ENCODE measurements at places on chromosomes 4 and X. TPM values are rescaled to one million over a fixed set of nuclear protein-coding genes. Genes with fewer than 3 reads are reported as not detected.
A peak's percentile ranks its signal among the peaks of the same experiment; 100 is the strongest.

INTS6L gene
- 7.2 TPM for total RNA-seq

- DNase-seq, result no peak
- H3K27me3 ChIP-seq, result no peaks in the 10 kb centered on the region
- no peaks in the 10 kb centered on the region for H3K4me1 ChIP-seq
- no peak overlapping the region for H3K4me3 ChIP-seq
Measured at GRCh38 chrX:3743801-3744439, 30.5 kb upstream of the PRKX start.

DNA sequence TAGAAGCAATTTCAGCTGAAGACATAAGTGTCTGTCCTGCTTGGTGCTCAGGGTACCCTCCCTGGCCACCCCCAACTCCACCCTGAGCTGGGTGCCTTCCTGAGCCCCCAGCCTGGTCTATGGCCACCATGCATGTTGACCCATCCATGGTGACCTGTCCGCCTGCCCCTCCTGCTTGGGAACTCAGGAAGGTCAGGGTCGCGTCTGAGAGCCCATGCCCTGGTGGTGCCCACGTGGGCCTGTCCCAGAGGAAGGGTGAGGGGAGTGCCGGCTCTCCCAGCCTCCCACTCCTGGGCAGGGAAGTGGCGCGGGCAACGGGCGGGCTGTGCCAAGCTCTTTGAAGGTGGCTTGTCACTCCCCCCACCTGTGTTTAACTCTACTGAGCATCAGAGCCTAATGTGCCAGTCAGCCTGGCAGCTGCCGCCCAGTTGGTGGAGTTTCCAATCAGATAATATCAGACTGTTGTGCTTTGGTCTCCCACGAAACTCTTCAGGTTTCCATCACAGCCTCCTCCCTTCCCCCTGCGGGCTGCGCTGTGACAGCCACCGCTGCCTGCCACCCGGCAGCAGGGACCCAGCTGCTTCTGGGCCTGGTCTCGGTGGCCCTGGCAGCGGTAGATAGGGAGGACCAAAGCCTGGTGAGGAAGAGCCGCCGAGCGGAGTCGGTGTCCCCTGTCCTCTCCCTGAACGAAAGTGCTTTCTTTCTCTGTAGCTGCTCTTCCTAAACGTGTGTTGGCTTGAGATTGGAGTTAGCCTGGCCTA is 4.8 kb downstream of the SH3BP2 start:
- DNase-seq, result peak; percentile 82
- H3K36me3 ChIP-seq, result no peaks in the 10 kb centered on the region
- H3K27me3 ChIP-seq, result no peaks in the 10 kb centered on the region
- H3K27ac ChIP-seq, result peak overlapping the region; percentile 85
- H3K4me1 ChIP-seq, result peaks cover 93% of the 10 kb centered on the region

GRCh38 chrX:46961574-46962283 is 49.5 kb downstream of the JADE3 start:
- H3K4me1 ChIP-seq, result no peaks in the 10 kb centered on the region
- H3K4me3 ChIP-seq, result no peak overlapping the region
- no peaks in the 10 kb centered on the region for H3K36me3 ChIP-seq
- H3K27me3 ChIP-seq, result no peaks in the 10 kb centered on the region

DNA sequence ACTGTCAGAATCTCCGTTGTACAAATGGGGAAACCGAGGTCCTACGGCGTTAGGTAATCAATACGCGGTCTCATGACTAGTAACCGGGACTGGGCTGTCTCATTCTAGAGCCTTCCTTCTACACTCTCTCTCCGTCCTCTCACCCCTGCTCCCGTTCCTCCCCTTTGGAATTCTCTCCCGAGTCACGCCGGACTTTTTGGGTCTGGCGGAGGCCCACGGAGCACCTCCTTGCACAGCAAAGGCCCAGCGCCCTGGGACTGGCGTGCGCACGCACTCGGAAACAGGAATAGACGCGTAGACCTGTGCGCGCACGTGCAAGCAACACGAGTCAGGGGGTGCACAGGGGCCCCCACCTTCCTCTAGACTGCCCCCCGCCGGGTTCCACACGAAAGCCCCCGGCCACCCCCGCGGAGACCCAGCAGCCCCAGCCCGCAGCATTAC is 361 bp downstream of the QDPR start:
- H3K4me1 ChIP-seq, result peaks cover 27% of the 10 kb centered on the region
- H3K27ac ChIP-seq, result peak overlapping the region; percentile 76
- H3K4me3 ChIP-seq, result peak overlapping the region; percentile 64
- peak; percentile 39 for DNase-seq
- no peaks in the 10 kb centered on the region for H3K36me3 ChIP-seq

- H3K36me3 ChIP-seq, result no peaks in the 10 kb centered on the region
- H3K27me3 ChIP-seq, result no peaks in the 10 kb centered on the region
- no peak for DNase-seq
- H3K4me3 ChIP-seq, result no peak overlapping the region
Measured at GRCh38 chrX:82458207-82458754, 1049.8 kb upstream of the POU3F4 start.

ZFP42 gene
- total RNA-seq, result 0.96 TPM

GRCh38 chrX:103999234-103999633 is 14.3 kb downstream of the H2BW1 start:
- H3K27ac ChIP-seq, result no peak overlapping the region
- H3K4me3 ChIP-seq, result no peak overlapping the region
- H3K4me1 ChIP-seq, result no peaks in the 10 kb centered on the region
- no peak for DNase-seq

DNA sequence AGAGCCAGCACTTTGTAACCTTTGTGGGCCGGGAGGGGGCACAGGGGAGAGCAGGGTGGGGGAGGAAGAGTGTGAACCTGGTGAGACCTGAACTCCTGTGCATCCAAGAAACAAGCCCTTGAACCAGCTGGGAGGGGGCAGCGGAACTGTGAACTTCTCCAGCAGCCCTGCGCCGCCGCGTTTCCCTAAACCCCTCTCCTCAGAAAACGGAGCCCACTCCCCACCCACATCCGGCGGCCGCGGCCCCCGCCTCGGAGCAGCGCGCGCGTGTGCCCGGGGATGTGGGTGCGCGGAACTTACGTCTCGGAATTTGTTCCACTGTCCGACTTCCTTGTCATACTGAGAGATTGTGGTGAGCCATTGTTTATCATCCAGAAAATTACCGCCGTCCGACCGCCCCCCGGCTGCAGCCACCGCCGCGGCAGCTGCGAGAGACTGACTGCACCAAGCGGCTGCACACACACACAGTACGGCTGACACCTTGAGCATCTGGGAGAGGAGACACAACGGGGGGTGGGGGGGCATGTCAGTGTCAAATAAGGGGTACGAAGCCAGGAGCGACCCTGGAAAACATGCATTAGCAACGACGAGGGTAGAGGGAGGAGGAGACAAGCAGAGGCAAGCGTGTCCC is 494 bp downstream of the SPOCK3 start:
- no peaks in the 10 kb centered on the region for H3K36me3 ChIP-seq
- peaks cover 27% of the 10 kb centered on the region for H3K27me3 ChIP-seq
- peak overlapping the region; percentile 27 for H3K4me3 ChIP-seq
- DNase-seq, result no peak

- no peaks in the 10 kb centered on the region for H3K4me1 ChIP-seq
- no peak for DNase-seq
- H3K27ac ChIP-seq, result no peak overlapping the region
- H3K36me3 ChIP-seq, result peaks cover 45% of the 10 kb centered on the region
Measured at GRCh38 chr4:169108303-169108702, 98.2 kb upstream of the CBR4 start.

SPANXN3 gene
- total RNA-seq, result not detected

POLR2B gene
- total RNA-seq, result 77.8 TPM

- no peaks in the 10 kb centered on the region for H3K27me3 ChIP-seq
- no peaks in the 10 kb centered on the region for H3K36me3 ChIP-seq
- H3K27ac ChIP-seq, result peak overlapping the region; percentile 50
- no peak overlapping the region for H3K4me3 ChIP-seq
Measured at GRCh38 chrX:77938083-77938680, 27.7 kb downstream of the ATP7A start.

All from left lung (tissue), 14 donors.